ENCODE measurements at places on chromosomes 1 and 21.

- no peak for DNase-seq
- no peaks in the 10 kb centered on the region for H3K27me3 ChIP-seq
- no peaks in the 10 kb centered on the region for H3K36me3 ChIP-seq
- no peaks in the 10 kb centered on the region for H3K4me1 ChIP-seq
Measured at GRCh38 chr1:41314376-41315145, 46.7 kb upstream of the FOXO6 start.

DNA sequence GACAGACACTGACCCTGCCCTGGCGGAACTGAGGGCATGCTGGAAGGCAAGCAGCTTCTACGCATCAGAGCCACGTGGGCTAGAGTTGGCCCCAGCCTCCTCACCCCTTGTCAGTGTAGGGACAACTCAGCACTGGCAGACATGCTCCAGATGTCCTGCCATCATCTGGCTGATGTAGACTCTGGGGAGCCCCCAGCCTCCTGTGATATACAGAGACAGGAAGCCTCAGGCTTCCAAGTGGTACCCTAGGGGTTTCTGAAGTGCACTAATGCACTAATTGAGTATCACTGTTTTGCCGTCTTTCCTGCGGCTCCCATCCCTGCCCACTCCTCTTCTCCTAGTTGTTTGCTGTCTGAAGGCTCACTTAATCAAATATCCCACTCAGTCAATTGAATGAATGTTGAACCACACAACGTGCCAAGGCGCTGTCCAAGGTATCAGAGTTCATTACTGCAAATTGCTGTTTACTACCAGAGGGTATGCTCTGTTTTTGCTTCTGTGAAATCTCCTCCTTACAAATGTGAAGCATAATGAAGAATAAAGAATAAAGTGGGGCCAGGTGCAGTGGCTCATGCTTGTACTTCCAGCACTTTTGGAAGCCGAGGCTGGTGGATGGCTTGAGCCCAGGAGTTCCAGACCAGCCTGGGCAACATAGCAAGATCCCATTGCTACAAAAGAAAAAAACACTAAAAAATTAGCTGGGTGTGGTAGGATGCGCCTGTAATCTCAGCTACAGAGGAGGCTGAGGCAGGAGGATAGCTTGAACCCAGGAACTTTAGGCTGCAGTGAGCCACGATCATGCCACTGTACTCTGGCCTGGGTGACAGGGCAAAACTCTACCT, 76.4 kb upstream of the ZBTB18 start:
- no peaks in the 10 kb centered on the region for H3K36me3 ChIP-seq
- no peak overlapping the region for H3K4me3 ChIP-seq
- H3K4me1 ChIP-seq, result no peaks in the 10 kb centered on the region
- H3K27ac ChIP-seq, result no peak overlapping the region

DNA sequence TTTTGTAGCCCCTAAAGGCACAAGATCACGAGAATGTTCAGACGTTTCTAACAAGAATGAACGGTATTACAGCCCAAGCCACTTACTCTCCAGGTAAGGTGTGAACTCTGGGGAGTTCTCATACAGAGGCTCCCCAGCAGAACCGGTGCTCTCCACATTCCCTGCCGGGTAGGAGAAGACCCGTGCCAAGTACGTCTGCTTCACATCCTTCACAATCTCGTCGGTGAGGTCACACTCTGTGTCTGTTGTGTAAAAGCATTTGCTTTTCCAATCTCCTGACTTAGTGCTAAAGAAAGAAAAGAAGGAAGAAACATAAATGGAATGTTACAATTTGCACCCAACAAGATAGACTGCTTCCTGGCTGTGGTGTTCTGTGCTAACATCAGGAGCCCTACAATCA, 5.7 kb downstream of the F3 start:
- H3K4me3 ChIP-seq, result no peak overlapping the region
- no peaks in the 10 kb centered on the region for H3K27me3 ChIP-seq
- no peaks in the 10 kb centered on the region for H3K4me1 ChIP-seq
- H3K27ac ChIP-seq, result no peak overlapping the region

DNA sequence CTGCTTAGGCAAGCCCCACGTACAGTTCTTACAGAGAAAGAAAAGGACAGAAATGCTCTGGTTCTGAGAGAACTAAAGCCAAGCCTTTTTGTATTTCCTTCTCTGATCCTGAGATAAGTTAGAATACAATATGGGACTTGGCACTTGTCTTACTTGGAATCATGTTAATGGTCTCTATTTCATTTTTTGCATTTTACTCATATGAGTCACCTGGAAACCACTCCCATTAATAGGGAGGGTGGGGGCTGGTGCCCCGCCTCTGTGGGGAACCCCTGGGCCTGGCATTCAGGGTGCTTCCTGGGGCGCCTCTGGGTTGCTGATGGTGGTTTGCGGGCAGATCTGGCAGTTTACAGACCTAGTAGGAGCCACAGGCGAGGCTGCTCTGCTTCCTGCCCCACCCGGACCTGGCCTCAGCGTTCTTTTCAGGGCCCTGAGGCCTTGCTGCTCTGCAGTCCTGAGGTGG, 26.7 kb downstream of the TSPAN2 start:
- H3K36me3 ChIP-seq, result no peaks in the 10 kb centered on the region
- no peaks in the 10 kb centered on the region for H3K27me3 ChIP-seq
- H3K4me1 ChIP-seq, result no peaks in the 10 kb centered on the region
- DNase-seq, result no peak
- no peak overlapping the region for H3K27ac ChIP-seq
- H3K4me3 ChIP-seq, result no peak overlapping the region

GRCh38 chr1:44631647-44632539, 42.4 kb downstream of the TMEM53 start:
- H3K4me1 ChIP-seq, result peaks cover 3% of the 10 kb centered on the region
- H3K27ac ChIP-seq, result peak overlapping the region; percentile 41
- no peaks in the 10 kb centered on the region for H3K27me3 ChIP-seq
- peak overlapping the region; percentile 90 for H3K4me3 ChIP-seq
- peaks cover 22% of the 10 kb centered on the region for H3K36me3 ChIP-seq

- no peak overlapping the region for H3K27ac ChIP-seq
- H3K4me1 ChIP-seq, result peaks cover 18% of the 10 kb centered on the region
- no peak overlapping the region for H3K4me3 ChIP-seq
Measured at GRCh38 chr1:94093396-94093795, 27.6 kb downstream of the ABCA4 start.

DNA sequence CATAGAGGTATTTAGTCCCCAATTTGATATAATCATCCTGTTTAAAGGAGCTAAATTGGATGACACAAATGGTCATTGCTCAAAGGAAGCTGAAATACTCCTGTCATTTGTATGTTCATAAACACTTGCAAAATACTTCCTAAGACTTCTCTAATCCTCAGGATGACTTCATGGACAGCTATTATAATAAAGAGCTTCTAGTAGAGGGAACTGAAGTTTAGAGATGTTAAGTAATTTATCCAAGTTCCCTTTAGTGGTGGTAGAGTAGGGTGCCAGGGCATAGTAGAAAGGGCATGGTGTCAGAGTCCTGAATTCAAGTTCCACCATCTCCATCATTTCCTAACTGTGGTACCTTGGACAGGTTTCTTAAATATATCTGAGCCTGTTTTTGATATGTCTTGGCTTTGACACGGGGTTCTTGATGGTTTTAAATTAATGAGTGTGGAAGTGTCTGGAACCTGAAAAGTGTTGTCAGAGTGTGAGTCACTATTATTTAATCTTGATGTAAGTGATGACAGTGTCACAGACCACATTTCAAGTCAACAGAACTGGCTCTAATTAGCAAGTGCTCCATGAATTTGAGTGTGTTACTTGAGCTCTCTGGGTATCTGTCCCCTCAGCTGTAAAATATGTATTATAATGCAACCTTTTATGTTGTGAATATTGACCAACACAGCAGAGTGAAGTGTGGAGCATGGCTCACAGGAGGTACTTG, 12.1 kb upstream of the GBP6 start:
- no peak for DNase-seq
- H3K27ac ChIP-seq, result no peak overlapping the region

DNA sequence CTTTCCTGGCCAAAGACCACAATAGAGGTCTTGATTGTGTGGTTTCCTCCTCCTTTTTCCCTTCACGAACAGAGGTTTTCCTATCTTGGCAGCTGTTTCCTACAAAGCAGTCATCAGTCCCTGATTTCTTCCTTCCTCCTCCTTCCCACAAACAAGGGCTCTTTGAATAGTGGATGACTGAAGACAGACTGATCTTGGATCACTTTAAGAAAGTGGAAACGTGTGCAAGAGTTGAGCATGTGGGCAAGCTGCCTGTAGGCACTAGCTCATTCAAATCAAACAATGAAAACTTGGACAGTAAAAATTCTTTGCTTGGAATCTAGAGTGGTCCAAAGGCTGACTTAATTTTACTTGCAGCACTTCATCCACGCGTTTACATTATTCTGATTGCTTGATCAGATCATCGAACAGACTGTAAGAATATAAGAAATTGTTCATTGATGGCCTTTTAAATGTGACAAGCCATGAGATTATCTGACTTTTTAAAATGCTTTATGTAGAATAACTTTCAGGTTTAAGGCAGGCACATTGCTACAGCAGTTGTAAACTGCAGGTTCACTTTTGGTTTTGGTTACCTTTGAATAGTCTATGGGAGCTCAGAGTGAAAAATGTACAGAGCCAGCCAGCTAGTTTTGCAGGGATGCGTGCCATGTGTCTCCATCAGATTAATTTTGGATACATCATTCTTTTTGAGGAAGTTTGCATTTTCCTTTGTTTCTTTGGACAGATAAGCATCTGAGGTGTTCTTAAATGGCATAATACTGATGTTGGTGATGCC, 34.4 kb downstream of the ADGRL2 start:
- no peaks in the 10 kb centered on the region for H3K27me3 ChIP-seq
- peaks cover 21% of the 10 kb centered on the region for H3K36me3 ChIP-seq

DNA sequence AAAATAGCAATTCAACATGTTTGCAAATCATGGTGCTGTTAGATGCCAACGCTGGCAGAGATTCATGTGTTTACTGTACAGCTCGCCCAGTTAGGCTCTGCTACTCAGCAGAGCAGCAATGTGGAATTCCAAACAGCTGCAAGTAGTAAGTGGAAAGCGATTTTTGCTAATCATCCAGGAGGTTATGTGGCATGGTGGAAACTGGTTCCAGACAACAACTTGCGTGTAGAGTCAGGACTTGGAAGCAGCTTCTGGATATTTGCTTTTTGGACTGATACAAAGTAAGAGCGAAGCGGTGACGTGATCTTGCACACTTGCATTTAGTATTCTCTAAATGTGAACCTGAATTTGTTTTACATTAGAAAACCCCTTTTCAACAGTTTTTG, 27.1 kb upstream of the HHAT start:
- no peaks in the 10 kb centered on the region for H3K4me1 ChIP-seq
- no peak for DNase-seq
- no peaks in the 10 kb centered on the region for H3K27me3 ChIP-seq

GRCh38 chr1:68442822-68443556, 6.8 kb downstream of the RPE65 start:
- H3K27ac ChIP-seq, result no peak overlapping the region
- peak; percentile 35 for DNase-seq
- H3K4me3 ChIP-seq, result no peak overlapping the region
- H3K27me3 ChIP-seq, result no peaks in the 10 kb centered on the region

DNA sequence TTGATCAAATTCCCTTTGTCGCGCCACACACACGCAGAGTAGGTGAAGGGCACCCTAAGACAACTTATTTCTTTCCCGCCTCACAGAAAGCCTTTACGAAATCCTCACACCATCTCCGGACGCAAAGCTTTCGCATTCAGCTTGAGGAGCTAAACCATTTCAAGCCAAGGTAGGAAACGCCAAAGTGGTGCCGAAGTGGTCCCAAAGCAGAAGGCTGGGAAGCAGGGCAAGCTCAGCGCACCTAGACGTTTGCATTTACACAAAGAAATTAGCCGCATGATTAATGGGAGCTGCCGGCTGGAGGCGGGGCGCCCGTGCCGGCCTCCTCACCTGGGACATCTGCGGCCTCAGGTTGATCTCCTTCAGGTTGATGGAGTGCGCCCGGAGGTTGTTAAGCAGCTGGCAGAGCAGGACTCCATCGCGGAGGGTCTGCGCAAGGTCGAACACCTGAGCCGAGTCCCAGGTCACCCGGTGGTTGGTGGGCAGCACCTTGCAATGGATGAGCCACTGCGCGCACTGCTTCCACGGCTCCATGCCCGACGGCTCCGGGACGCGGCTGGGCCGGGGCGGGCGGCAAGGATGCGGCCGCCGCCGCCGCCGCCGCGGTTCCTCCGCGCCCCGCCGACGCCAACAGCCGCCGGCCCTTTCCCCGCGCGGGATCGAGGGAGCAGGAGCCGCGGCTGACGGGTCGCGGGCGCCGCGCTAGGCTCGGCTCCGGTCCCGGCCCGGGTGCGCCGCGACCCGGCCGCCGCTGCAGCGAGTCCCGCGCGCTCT, 457 bp downstream of the VAV3 start:
- no peaks in the 10 kb centered on the region for H3K4me1 ChIP-seq
- peak; percentile 71 for DNase-seq
- H3K4me3 ChIP-seq, result peak overlapping the region; percentile 84
- H3K27ac ChIP-seq, result no peak overlapping the region
- no peaks in the 10 kb centered on the region for H3K36me3 ChIP-seq

DNA sequence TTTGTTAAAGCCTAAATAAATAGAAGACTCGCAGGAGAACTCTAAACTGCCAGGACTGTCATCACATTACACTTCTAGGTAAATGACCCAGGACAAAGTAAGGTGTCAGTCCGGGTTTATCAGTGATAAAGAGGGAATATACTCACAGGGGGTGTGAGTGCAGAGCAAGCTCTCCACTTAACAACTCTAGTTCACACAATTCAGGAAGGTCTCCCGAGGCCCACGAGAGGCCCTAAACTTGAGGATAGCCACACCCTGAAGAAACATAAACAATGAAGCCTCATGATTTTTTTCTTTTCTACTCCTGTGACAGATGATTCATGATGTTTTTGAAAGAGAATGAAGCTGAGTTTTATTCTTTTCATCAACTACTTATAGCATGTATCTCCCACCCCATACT, 65.6 kb upstream of the EXO1 start:
- DNase-seq, result no peak
- no peaks in the 10 kb centered on the region for H3K27me3 ChIP-seq
- H3K4me3 ChIP-seq, result no peak overlapping the region
- no peak overlapping the region for H3K27ac ChIP-seq

- H3K4me1 ChIP-seq, result no peaks in the 10 kb centered on the region
- no peaks in the 10 kb centered on the region for H3K27me3 ChIP-seq
- H3K27ac ChIP-seq, result no peak overlapping the region
- H3K4me3 ChIP-seq, result no peak overlapping the region
Measured at GRCh38 chr1:207006914-207007313, 25.6 kb downstream of the C1orf116 start.

DNA sequence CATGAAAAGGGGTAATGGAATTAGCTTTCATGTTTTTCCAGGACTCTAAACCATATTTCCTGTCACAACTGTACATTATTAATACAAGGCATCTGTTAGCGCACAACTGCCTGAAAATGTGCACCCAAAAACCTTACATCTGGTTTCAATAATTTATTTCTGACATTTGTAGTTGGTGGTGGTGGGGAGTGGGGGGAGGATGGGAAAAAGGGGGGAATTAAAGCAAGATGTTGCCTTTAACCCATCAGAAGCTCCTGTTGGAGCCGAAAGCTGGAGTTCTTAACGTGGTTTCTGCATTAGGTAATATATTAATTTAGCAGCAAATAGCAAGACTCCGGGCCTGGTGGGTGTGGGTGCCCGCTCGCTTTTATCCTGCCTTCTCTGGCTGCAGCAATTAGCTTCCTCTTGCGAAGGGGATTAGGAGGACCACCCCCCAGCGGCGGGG, 36.9 kb upstream of the HHAT start:
- H3K27ac ChIP-seq, result no peak overlapping the region
- peaks cover 2% of the 10 kb centered on the region for H3K4me1 ChIP-seq
- H3K36me3 ChIP-seq, result no peaks in the 10 kb centered on the region
- H3K27me3 ChIP-seq, result peaks cover 4% of the 10 kb centered on the region
- peak overlapping the region; percentile 59 for H3K4me3 ChIP-seq

- H3K4me1 ChIP-seq, result no peaks in the 10 kb centered on the region
- no peaks in the 10 kb centered on the region for H3K36me3 ChIP-seq
- no peak for DNase-seq
- no peak overlapping the region for H3K4me3 ChIP-seq
- H3K27ac ChIP-seq, result no peak overlapping the region
- no peaks in the 10 kb centered on the region for H3K27me3 ChIP-seq
Measured at GRCh38 chr1:217272385-217272784, 358.5 kb downstream of the GPATCH2 start.

All from H9 (cell line).